Hematopoietic multipotent progenitor cell treated with erythropoietin and hydrocortisone succinate and interleukin-3 and kit ligand, for 15 days (in vitro differentiated cells): ENCODE measurements at places on chromosomes 7 and 10.
A peak's percentile ranks its signal among the peaks of the same experiment; 100 is the strongest.

DNA sequence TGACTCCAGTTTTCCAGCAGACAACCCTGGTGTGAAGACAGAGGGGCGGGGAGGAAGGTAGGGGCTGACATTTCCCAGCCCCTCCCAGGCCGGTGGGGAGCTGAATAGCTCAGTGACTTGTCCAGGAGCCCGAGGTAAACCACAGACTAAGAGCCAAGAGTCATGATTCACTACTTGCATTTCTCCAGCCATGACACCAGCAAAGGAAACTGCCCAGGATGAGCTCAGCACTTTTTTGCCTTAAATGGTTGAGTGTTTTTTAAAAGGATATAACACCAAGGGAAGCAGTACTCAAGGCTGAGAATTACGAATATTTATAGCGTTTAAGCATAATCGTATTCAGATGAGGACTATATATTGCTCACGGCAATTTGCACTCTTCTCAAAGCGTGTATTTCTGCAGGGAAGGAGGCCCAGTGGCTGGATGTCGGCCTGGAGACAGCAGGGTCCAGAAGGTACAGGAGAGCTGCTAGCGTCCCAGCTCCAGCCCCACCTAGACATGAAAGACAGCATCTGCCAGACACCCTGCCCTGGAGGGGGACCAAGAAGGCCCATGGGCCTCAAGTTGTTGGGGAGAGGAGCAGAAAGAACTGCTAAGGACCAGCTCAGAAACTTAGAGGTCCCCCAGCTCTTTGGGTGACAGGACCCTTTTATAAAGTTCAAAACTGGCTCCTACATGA lies 141.4 kb downstream of the GRID1 start:
- no peak for DNase-seq

- no peak for DNase-seq
These were observed 13.2 kb downstream of the HDAC9 start for GRCh38 chr7:18508443-18509427.

DNA sequence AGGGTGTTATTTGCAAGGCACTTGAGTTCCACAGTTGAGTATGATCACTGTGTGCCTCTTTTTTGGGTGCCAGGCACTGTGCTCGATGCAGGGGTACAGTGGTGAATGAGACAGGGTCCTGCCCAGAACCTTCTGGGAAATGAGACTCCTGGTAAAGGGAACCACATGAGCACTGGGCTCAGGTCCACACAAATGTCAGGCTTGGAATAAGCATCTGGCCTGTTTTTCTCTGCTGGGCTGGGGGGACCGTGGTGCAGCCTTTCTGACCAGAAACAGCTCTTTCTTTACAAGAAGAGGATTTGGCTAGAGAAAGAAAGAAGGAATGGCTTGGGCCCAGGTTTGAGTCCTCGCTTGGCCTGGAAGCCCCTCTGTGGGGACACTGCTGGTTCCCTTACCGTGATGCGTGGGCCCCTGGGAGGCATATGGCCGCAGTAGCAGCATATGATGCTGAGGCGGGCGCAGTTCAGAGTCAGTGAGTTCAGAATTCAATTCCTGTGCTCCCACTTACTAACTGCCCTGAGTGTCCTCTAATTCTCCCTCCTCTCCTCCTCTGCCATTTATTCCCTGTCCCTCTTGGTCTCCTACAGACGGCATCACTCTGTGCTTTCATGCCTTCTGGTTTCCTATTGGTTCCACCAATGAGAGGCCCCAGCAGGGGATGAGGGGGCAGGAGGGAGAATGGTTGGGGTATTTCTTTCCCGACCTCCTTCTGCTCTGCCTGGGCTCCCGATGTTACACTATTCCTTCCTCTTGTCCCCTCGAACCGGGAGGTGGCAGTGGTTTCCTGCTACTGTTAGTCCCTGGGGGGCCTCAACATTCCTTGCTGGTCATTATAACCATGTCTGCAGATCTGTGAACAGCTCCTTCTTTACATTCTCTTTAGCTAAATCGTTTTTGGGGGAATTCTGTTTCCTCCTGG lies 9.6 kb upstream of the KCP start:
- no peak for DNase-seq

- no peak for DNase-seq
These were observed 4.6 kb upstream of the BLVRA start for GRCh38 chr7:43753843-43754242.

GRCh38 chr10:63146503-63146902 lies 13.4 kb downstream of the NRBF2 start:
- no peak for DNase-seq

DNA sequence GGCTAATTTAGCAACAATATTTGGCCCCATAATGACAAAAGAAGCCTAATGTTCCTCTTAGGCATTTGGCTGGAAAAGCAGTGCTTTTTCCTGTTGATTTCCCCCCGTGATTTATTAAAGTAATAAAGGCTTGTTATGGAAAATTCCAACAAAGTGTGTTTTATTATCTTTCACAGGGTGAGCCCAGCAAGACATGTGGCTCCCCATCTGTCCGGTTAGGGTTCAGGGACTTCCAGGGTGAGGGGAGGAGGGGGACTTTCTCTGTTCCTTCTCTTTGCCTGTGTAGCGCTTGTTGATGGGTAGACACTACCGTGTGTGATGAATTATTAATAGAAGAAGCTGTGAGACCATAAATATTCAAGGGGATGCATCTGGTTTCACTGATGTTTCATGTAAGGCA lies 39.0 kb downstream of the HTR5A start:
- DNase-seq = no peak

GRCh38 chr7:12643644-12644043 lies 43.8 kb upstream of the ARL4A start:
- DNase-seq = no peak

GRCh38 chr10:116274064-116274904 lies 1.3 kb upstream of the GFRA1 start:
- DNase-seq = no peak

- peak; percentile 56 for DNase-seq
These were observed 512 bp downstream of the OSBPL3 start for GRCh38 chr7:24979470-24979862.

- no peak for DNase-seq
These were observed 55.9 kb upstream of the MYL10 start for GRCh38 chr7:101684983-101685330.

DNA sequence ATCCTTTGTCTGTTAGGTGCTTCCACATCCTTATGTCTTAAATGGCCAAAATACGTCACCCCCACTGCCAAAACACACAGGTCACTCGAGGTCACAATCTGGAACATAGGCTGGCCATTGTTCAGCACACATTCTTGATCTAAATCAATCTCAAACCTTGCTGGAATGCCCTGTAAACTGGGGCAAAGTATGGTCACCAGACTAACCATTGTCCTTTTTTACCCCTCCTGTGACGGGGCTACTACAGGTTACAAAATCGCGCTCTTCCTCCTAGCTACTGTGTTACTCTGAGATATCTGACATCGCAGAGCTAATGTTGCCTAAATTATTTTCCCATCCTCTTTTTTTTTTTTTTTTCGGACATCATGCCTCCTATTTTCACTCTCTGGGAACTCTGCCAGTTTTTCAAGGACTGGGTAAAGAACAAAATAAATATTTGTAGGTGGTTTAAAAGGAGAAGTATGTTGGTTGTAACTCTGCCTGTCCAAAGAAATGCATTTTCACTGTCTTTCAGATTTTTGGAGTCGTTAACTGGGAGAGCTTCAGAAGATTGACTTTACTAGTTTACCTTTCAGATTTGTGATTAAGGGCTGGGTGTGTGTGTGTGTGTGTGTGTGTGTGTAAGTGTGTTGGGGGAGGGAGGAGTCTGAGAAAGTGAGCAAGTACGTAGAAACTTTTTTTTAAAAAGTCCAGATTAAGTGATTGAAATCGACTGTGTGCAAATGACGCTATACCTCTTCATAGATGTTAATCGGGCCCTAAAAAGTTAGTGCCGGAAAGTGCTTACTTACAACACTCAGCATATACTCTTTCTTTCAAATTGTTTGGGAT lies 942 bp upstream of the KIAA1217 start:
- no peak for DNase-seq

- no peak for DNase-seq
These were observed 518.9 kb downstream of the KCNMA1 start for GRCh38 chr10:77118603-77119282.

- DNase-seq = no peak
These were observed 12.3 kb upstream of the IFT22 start for GRCh38 chr7:101333912-101334311.
